ENCODE measurements at places on chromosomes 2 and 18. TPM values are rescaled to one million over a fixed set of nuclear protein-coding genes. Genes with fewer than 3 reads are reported as not detected.

GRCh38 chr2:150528861-150529801 is 41.7 kb upstream of the RND3 start:
- H3K4me3 ChIP-seq, result no peak overlapping the region
- no peak overlapping the region for H3K27ac ChIP-seq
- no peak for DNase-seq

DNA sequence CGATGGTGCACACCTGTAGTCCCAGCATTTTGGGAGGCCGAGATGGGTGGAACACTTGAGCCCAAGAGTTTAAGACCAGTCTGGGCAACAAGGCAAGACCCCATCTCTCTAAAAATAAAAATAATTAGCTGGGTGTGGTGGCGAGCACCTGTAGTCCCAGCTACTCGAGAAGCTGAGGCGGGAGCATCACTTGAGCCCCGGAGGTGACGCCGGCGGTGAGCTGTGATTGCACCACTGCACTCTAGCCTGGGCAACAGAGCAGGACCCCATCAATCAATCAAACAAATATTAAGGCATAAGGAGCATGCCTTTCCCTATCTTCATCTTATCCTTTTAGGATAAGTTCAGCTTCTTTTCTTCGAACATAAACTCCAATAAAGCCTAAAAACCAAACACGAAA is 1.1 kb downstream of the WDSUB1 start:
- no peaks in the 10 kb centered on the region for H3K27me3 ChIP-seq
- H3K4me1 ChIP-seq, result peaks cover 24% of the 10 kb centered on the region
- H3K36me3 ChIP-seq, result peaks cover 5% of the 10 kb centered on the region
- peak overlapping the region; percentile 82 for H3K4me3 ChIP-seq
- H3K27ac ChIP-seq, result no peak overlapping the region
- no peak for DNase-seq

The STPG4 gene
- total RNA-seq, result not detected

- peaks cover 12% of the 10 kb centered on the region for H3K27me3 ChIP-seq
- H3K4me3 ChIP-seq, result no peak overlapping the region
- H3K4me1 ChIP-seq, result no peaks in the 10 kb centered on the region
- DNase-seq, result no peak
These were observed 40.7 kb downstream of the PARD3B start for GRCh38 chr2:204585930-204586329.

DNA sequence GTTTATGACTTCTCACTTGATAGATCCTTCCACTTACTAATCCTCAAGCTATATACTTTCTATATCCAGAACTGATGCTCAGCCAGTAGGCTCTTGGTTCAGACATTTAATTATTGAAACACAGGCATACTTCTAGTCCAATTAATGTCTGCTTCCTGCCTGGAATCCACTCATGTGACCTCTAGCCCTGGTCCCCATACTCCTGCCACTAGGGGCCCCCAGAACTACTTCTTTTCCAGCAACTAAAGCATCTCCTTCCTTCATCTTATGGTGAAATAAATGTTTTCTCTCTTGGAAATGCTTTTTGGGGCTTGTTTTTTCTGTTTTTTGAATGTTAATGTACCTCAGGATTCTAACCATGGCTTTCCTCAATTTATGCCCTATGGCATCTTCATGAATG is 527.6 kb downstream of the SATB2 start:
- H3K36me3 ChIP-seq, result no peaks in the 10 kb centered on the region
- no peak for DNase-seq
- H3K27me3 ChIP-seq, result no peaks in the 10 kb centered on the region

GRCh38 chr2:85288244-85288725 is 39.5 kb downstream of the TGOLN2 start:
- H3K36me3 ChIP-seq, result no peaks in the 10 kb centered on the region
- H3K4me1 ChIP-seq, result peaks cover 16% of the 10 kb centered on the region
- H3K27ac ChIP-seq, result no peak overlapping the region
- no peak for DNase-seq
- no peak overlapping the region for H3K4me3 ChIP-seq
- H3K27me3 ChIP-seq, result no peaks in the 10 kb centered on the region

DNA sequence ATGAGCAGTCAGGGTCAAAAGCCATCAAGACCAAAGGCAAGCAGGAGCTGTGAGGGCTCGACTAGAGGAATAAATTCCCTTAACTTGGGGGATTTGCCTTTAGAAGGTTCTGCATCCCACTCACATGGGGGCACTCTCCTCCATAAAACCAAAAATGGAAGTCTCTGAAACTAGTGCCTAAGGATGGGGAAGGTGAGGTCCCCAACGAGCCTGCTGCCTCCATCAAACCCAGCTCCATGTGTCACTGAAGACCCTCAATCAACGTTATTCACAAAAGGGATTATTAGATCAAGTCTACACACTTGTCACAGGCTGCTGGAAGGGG is 254.9 kb upstream of the NCKAP5 start:
- no peak overlapping the region for H3K27ac ChIP-seq
- H3K36me3 ChIP-seq, result no peaks in the 10 kb centered on the region
- no peaks in the 10 kb centered on the region for H3K4me1 ChIP-seq
- DNase-seq, result no peak
- H3K27me3 ChIP-seq, result peaks cover 9% of the 10 kb centered on the region
- H3K4me3 ChIP-seq, result no peak overlapping the region

The PRSS56 gene
- not detected for total RNA-seq

The TOGARAM2 gene
- 1.9 TPM for total RNA-seq

The ASXL3 gene
- total RNA-seq, result not detected

Measured in activated naive CD8-positive, alpha-beta T cell treated with anti-CD3 and anti-CD28 coated beads for 36 hours (primary cell).